ENCODE measurements at places on chromosomes 2 and 18.

GRCh38 chr2:101899265-101899664, 92.5 kb upstream of the IL1R2 start:
- DNase-seq: no peak

- no peak for DNase-seq
Observed at GRCh38 chr2:18170642-18171041, 292.2 kb downstream of the KCNS3 start.

DNA sequence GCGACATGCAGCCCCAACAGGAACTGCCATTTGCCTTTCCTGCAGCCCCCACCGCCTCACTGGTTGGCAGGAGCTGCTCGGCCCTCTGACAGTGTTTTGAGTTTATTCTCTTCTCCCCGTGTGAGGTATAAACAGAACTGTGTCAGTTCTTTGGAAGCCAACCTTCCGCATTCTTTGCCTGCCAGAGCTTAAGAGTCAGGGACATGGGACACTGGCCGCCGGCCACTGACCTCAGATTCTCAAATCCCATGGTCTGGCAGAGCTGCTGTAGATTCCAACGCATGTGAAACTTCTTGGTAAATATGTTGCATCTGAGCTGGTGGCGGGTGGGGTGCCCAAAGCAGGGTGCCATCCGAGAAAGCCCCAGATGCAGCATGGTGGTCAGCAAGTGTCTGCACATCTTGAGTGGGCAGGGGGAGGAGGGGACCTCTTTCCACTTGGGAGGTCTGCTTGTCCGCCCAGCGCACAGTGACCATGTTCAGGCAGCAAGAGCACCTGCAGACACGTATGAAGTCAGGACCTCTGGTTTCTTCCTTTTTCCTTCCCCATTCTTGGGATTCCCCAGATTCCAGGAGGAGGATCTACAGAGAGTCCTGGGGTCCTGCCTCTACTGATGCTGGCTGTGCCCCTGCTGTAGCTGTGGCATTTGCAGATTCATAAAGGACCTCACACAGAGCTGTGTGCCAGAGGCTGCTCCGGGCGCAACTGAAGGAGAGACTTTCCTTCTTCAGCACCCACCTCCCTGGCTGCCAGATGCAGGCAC, 23.8 kb downstream of the ASB18 start:
- DNase-seq: no peak

DNA sequence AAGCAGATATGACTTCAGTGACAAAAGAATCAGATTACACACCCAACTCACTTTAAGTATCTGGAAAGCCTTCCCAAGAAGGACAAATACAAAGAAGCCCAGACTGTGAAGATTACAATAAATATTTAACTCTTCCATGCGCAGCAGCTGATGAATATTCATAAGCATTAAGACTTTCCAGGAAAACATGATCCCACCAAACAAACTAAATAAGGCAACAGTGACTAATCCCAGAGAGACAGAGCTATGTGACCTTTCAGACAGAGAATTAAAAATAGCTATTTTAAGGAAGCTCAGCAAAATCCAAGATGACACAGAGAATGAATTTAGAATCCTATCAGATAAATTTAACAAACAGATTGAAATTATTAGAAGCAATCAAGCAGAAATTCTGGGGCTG, 108.2 kb upstream of the UBE2E3 start:
- no peak for DNase-seq

GRCh38 chr2:96099861-96100798, 16.2 kb downstream of the ADRA2B start:
- DNase-seq: no peak

DNA sequence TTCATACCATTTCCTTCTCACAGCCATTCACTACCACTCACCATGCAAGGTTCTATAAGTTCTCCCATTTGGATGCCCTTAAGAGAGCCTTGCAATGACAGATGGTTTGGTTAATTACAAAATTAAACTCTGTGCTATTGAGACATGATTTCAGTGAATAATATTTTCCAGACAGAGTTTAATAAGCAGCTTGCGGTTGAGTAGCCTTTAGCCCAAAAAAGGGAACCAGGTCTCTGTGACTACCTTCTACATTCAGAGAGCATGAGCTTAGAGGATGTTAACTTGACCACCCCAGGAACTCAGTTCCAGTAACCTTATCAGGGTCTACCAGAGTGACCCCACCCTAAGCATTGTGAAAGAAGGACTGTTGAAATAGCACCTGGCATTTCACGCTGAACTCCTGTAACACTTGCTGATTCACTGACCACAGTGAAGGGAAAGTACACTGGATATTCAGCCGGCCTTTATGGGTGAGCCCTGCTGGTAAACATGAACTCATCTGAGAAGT, 1173.1 kb upstream of the ZEB2 start:
- no peak for DNase-seq

DNA sequence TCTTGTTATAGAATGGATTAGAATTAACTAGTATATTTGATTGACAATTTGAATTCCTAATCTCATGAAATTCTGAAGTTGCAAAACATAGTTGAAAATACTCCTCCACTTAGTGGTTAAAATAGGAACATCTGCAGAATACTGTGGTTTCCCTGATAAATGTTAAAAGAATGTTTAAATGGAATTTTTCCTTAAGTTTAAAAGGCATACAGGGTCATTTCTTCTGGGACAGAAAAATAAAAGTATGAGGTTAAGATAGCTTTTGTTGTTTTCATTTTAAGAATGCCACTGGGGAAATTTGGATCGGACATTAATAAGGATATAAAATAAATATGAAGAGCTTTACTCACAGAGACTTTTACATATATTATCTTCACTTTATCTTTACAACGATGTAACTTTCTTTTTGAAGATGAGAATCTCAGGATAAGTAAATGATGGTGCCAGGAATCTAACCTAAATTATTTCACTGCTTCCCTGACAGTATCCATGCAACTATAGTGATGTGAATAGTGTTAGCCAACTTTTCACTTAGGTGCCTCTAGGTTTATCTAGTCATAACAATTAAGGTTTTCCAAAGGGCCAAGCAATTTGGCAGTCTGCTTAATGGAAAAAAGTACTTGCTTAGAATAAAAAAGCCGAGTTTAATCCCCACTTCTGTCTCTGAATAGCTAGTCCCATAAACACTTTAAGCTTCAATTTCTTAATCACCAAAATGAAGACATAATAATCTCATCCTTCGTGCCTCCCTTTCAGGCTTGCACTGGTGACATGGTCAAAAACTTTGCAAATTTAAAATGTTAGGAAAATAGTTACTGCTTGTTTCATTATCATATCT, 151.8 kb upstream of the STK17B start:
- DNase-seq: no peak

GRCh38 chr2:223725986-223726970, 111.1 kb downstream of the AP1S3 start:
- no peak for DNase-seq

GRCh38 chr2:169644173-169644572, 50.0 kb downstream of the CFAP210 start:
- no peak for DNase-seq

DNA sequence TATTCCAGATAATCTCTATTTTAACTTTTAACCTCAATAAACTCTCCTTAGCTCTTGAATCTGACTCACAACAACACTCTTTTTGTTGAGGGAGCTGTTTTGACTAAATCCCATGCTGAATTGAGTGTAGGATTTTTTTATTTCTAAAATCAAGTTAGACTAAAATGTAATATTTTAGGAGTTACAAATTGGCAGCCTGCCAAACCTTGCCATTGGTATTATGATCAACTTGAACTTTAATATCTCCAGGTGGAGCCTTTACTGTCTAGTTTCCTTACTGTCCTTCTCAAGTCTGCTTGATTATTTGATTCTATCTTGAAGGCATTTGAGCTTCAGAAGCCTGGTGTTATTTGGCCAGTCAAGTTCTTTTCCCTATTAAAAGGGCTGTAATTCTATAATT, 8.7 kb downstream of the PIKFYVE start:
- DNase-seq: no peak

GRCh38 chr2:240765007-240765406, 55.0 kb downstream of the KIF1A start:
- DNase-seq: no peak

- no peak for DNase-seq
Observed at GRCh38 chr2:15369129-15369528, 192.0 kb downstream of the NBAS start.

- no peak for DNase-seq
Observed at GRCh38 chr2:7899923-7900322, 781.9 kb upstream of the ID2 start.

- DNase-seq: no peak
Observed at GRCh38 chr2:240949791-240950705, 43.9 kb downstream of the CROCC2 start.

- DNase-seq: no peak
Observed at GRCh38 chr2:43540021-43540779, 55.6 kb downstream of the THADA start.

DNA sequence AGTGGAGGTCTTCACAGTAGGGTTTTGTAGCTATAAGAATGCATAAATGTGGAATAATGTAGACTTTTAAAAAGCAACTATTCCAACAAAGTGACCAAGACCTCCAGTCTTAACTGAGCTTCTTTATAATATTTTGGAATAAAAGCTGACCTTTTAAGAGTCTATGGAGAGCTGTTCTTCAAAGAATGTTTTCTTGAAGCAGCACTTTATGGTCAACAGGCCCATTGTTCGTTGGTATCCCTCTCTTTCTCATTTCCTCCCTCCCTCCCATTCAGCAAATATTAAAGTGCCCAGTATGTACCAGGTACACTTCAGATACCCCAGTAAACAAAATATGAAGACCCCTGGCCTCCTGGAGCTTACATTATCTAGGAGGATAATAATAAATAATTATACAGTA, 140.1 kb upstream of the SMAD7 start:
- no peak for DNase-seq

DNA sequence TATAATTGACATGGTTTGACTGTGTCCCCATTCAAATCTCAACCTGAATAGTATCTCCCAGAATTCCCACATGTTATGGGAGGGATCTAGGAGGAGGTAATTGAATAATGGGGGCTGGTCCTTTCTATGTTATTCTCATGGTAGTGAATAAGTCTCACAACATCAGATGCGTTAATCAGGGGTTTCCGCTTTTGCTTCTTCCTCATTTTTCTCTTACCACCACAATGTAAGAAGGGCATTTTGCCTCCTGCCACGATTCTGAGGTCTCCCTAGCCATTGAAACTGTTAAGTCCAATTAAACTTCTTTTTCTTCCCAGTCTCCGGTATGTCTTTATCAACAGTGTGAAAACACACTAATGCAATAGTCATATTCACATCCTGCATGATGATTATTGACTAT, 1073.3 kb upstream of the CDH2 start:
- DNase-seq: no peak

DNA sequence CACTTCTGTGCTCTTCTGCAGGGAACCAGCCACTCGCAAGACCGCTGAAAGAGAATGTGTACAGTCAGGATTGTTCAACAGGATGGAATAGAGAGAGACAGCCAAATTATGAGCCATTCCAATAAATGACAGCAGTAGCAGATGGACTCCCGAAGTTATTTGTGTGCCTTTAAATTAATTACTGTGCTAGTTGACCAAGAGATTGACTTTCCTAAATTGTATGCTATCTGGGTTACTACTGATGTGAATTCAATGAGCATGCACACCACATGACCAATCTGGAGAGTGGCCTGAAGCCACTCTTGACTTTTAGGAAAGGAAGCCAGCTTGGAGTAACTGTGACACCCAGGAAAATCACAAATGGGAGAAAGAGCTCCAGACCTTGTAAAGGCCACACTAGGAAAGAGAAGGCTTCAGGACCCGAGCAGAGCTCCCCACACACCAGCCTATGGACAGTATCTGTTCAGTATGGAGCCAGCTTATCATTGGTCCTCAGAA, 52.8 kb downstream of the CHMP3 start:
- no peak for DNase-seq

DNA sequence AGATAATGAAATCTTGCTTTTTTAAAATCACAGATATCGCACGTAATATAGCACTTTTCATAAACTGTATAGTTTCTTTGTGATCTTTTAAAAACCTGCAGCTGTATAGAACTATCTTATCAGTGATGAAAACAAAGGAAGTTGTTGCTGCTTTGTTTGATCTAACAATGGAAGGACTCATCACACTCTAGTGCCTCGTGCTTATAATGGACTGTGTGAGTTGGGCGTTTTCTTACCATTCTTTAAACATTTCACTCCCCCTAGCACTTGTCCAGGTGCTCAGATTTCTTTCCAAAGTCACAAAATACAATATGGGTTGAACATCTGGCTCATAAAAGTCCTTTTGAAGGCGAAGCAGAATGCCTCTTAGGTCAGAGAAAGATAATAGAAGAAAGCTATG, 94.8 kb upstream of the SPATS2L start:
- DNase-seq: no peak

DNA sequence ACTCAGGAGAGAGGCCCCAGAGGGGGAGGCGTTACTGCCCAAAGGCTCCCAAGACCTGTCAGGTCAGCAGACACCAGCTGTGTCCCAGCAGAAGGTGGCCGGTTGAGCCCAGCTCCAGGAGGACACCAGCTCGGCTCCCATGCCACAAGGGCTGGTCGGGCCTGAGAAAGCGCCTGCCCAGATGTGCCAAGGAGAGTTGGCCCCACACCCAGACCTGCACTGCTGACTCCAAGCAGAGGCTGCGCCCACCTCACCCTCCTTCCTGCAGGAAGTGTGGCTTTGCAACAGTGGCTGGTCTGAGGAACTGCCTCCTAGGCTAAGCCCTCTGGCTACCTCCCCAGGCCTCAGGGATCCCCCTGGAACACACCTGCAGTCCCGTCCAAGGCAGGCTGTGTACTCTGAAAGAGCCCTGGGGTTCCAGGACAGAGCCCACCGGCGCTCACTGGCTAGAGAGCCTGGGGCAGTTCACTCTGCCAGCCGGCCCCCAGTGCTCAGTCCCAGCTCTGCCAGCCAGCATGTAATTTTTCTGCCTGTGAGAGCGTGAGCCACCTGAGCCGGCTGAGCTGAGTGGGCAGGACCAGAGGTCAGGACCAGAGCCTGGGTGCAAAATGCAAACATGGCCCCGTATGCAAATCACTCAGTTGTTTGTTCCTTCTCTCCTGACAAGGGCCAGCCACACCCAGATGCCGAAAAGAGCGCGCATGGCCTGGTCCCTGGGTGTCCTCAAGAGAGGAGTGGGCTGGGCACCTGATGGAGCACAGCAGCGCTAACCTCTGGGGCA, 36.9 kb upstream of the PTMA start:
- DNase-seq: no peak

GRCh38 chr18:73645160-73645715, 502.4 kb downstream of the FBXO15 start:
- DNase-seq: no peak

DNA sequence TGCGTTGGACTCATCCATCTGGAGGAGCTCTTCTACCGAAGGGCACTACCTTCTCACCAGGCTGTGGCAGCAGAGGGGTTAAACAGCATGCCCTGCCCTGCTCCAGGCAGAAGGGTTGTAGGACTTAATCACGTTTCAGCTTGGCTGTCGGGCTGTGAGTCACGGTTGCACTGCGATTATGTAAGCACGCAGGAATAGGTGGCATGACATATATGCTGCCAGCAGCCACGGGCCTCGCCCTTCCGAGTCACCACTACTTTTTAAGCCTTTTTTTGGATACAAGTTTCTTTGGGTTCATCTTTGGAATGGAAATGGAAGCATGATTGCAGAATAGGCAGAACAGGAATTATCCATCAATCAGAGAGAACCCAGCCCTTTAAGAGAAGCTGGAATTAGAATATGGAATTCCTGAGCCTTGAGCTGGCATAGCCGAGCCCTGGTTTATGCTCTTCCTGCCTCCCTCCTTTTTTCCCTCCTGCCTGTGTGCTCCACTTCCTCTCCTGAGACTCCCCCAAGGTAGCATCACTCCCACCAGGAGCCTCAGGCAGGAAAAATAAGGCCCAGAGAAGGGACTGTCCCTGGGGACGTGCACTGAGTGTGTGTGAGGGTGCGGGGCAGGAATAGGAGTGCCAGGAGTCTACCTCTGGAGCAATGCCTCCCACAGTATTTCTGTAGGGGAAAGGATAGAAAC, 86.8 kb downstream of the SEMA4F start:
- no peak for DNase-seq
